ENCODE measurements at places on chromosomes 1 and 21.

GRCh38 chr1:41486371-41487125 lies 2.1 kb upstream of the EDN2 start:
- DNase-seq, result no peak

DNA sequence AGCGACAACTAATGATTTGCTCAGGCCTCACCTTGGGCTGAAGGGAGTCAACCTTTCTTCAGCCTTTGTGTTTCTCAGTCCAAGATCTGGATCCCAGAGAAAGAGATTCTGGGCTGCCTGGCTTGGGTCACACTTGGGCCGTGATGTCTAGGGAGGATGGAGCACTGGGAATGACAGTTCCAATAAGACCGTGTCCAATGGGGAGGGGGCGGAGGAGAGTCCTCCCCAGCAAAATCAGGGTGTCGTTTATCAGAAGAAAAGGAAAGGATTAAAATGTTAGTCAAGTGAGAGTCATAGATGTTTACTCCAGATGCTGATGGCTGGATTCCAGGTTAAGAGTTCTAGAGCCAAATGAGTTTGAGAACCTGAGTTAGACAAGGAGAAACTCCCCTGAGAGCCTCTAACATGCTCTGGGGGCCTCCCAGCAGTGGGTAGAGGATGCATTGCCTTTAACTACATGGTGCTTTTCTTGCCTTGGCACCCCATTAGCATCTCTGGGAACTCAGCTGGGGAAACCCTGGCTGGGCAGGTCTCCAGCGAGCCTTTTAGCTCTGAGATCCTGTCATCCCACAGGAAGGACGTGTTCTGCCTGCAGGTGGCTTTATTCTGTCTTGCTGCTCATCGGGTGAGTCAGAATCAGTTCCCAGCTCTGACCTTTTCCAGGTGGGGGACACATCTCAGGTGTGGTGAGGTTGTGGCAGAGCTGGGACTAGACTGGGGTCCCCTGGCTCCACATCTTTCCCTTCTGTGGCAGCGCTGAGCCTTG lies 22.2 kb downstream of the NIPAL3 start:
- DNase-seq, result no peak

DNA sequence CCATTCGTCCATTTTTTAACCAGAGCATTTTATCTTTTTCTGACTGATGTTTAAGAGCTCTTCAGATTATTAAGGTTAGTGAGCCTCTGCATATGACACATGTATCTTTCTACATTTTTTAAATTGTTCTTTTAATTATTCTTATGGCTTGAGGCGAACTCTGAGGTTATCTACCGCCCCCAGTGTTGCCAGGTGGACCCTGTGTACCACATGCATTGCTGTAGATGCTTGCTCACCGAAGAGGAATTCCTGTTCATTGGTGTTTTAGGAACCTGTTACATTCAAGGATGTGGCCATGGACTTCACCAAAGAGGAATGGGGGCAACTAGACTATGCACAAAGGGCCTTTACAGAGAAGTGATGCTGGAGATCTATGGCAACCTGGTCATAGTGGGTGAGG lies 31.8 kb downstream of the ZNF684 start:
- DNase-seq, result no peak

DNA sequence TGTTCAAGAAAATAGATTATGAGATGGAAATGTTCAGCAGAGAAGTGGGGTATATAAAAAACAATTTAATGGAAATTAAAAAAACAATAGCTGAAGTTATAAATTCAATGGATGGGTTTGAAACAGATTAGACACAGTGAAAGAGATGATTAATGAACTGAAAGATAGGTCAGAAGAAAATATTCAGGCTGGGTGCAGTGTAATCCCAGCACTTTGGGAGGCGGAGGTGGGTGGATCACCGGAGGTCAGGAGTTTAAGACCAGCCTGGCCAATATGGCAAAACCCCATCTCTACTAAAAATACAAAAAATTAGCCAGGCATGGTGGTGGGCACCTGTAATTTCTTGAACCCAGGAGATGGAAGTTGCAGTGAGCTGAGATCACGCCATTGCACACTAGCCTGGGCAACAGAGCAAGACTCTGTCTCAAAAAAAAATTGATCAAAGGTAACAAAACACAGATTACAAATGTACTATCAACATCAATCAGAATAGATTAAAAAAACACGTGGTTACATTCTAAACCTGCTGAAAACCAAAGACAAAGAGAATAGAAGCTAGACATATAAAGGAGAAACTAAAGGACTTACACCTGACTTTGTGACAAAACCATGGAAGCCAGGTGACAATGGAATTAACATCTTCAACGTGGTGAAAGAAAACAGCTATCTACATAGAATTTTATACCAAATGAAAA lies 4.8 kb upstream of the SUMO3 start:
- no peak for DNase-seq

- DNase-seq, result no peak
Observed at GRCh38 chr1:54640361-54640760, 1.2 kb upstream of the MROH7 start.

DNA sequence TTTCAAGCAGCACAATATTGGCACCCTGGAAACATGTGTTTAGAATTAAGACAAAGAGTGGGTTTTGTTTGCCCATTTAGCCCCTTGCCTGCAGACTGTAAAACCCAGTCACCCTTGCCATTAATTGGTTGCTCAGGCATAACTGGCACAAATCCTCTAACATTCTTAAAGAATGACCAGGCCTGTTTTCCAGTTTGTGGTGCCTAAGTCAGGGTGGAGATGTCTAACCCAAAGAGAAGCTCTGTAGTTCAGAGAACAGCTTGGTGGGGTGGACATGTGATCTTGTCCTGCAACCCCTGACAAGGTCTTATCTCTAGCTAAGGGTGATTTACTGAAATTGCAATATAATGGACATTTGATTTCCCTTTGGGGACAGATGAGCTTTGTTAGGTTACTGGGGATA lies 8.8 kb upstream of the ANGPTL7 start:
- DNase-seq, result no peak

- no peak for DNase-seq
Observed at GRCh38 chr1:205044741-205045140, 1.7 kb downstream of the CNTN2 start.

All from NCI-H748 treated with DMSO at 0.1 percent for 48 hours (cell line).